Activated T-cell treated with anti-CD3 and anti-CD28 coated beads for 24 hours (primary cell): ENCODE measurements at places on chromosomes 12 and 14.

- no peak for DNase-seq
Observed at GRCh38 chr12:127984386-127985055, 282.4 kb upstream of the TMEM132C start.

DNA sequence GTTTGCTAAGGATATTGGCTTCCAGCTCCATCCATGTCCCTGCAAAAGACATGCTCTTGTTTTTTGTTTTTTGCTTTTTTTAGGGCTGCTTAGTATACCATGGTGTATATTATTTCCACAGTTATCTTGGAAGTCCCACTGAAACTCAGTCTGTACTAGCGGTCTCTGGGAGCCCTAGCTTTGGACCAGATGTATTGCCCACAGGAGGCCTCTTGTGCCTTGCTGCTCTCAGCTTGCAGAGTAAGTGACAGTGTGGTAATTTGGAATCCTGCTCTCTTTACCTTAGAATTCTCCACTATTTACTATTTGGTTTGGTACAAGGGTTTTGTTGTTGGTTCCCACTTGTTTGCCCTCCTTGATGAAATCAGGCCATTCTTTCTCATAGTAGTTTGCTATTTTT, 1022.9 kb downstream of the LRFN5 start:
- DNase-seq, result no peak

GRCh38 chr12:25412735-25413134, 140.3 kb downstream of the LMNTD1 start:
- no peak for DNase-seq

DNA sequence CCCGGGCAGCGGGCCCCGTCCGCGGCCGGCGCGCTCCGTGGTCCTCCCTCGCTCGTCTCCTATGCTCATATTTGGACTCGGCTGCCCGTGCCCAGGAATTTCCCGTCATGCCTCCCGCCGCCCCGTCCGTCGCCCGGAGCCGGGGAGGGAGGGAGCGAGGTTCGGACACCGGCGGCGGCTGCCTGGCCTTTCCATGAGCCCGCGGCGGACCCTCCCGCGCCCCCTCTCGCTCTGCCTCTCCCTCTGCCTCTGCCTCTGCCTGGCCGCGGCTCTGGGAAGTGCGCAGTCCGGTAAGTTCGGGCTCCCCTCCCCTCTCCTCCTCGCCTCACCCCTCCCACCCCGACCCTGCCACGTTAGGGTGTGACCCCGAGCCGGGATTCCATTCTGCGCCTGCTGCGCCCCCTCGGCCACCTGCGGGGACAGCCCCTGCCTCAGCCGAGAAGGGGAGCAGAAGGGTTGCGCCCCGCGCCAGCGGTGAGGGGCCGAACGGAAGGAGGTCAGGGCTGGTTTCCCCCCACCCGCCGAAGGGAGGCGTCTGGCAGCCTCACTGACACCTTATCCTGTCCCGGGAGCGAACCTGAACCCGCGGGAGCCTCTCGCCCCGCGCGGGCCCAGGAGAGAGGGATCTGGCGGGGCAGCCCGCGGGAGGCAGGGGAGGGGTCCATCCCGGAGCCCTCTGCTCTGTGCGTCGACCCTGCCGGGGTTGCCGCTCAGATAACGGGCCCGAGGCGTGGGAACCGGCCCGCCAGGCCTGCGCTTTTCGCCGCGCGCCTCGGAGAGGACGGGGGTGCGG, at the start of gene MSRB3:
Gene MSRB3, plus strand, starts transcription at position 108 of the 793 bp plus-strand sequence. CDS start 29,897 bp downstream, outside the sequence.
- DNase-seq, result no peak

DNA sequence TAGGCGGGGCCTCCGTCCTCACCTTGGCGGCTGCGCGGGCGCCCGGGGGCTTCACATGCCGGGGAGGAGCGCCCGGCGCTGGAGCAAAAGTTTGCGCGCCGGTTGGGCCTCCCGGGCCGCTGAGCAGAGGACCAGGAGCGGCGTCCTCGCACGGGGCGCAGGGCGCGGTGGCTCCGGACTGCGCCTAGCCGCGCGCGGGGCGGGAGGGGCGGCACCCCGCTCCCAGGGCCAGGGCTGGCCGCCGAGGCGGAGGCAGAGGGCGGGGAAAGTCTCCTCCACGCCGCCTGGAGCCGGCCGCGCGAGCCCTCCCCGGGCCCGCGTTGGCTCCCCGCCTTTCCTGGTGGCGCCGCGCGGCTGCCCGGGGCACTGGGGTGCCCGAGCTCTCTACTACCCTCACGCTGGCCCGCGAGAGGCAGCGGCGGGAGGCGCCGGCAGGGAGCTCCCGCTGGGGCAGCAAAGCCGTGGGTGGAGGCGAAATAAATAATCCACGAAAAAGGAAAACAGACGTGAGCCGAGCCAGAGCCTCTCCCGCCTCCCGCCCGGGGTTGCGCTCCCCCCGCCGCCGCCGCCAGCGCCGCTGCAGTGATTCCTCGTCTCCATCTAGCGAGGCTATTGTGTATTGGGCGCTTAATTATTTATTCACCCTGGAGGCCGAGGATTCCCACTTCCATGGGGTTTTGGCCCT, 400 bp upstream of the PRIMA1 start:
- no peak for DNase-seq

DNA sequence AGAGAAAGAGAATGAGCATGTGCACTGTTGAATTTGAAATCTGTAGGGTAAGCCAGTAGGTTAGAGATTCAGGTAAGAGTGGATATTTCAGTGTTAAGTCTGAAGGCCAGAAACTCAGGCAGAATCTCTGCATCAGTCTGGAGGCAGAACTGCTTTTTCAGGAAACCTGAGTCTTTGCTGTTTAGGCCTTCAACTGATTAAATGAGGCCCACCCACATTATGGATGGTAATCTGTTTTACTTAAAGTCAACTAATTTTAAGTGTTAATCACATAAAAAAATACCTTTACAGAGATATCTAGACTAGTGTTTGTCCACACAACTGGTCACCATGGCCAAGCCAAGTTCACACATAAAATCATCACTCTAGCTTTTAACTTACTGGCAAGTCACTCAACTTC, 205.0 kb upstream of the DDHD1 start:
- no peak for DNase-seq

GRCh38 chr14:54866588-54866987, 36.0 kb downstream of the GCH1 start:
- DNase-seq, result no peak

DNA sequence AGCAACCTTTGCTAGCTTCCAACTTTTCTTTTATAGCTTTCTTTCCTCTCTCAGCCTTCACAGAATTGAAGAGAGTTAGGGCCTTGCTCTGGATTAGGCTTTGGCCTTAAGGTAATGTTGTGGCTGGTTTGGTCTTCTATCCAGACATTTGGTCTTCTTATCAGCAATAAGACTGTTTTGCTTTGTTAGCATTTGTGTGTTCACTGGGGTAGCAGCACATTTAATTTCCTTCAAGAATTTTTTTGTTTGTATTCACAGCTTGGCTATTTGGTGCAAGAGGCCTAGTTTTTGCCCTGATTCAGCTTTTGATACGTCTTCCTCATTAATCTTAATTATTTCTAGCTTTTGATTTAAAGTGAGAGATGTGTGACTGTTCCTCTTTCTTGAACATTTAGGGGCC, 130.8 kb downstream of the RAD51B start:
- no peak for DNase-seq

DNA sequence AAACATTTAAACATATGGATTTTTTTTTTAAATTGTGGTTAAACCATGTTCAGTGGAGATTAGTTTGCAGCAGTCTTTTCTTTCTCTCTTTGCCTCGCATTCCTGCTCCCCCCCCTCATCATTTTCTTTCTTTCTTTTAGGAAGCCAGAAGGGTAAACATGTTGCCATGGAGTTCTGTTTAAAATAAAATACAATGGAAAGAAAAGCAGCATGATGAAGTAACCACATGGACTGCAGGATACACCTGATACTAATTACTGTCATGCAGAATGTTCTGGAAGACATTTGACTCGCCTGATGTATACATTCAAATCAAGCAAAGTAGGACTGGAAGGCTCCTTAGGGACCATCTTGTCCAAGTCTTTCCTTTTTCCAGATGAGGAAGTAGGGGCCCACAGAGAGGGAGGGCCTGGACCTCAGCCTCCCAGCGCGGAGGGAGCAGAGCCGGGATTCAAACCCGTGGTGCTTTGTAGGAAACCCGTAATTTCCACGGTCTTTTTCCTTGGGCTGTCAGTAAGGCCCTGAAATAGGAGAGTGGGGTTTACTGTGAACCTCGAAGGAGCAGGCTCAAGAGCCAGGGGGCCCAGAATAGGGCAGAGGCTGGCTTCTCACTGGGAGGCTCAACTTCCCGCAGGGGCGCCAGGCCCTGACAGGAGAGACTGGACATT, 2.4 kb upstream of the MEG3 start:
- DNase-seq, result no peak

DNA sequence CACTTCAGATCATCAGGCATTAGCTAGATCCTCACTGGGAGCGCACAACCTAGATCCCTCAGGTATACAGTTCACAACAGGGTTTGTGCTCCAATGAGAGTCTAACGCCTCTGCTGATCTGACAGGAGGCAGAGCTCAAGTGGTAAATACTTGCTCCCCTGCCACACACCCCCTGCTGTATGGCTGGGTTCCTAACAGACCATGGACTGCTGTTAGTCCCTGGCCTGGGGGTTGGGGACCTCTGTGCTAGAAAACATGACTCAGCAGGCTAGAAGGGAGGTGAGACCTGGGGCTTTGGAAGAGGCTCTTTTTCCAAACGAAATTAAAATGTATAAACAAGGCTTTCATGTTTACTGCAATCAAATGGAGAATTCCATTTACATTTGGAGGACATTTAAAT, 691.1 kb downstream of the FLRT2 start:
- no peak for DNase-seq

GRCh38 chr12:14890701-14891100, 5.0 kb upstream of the MGP start:
- no peak for DNase-seq

DNA sequence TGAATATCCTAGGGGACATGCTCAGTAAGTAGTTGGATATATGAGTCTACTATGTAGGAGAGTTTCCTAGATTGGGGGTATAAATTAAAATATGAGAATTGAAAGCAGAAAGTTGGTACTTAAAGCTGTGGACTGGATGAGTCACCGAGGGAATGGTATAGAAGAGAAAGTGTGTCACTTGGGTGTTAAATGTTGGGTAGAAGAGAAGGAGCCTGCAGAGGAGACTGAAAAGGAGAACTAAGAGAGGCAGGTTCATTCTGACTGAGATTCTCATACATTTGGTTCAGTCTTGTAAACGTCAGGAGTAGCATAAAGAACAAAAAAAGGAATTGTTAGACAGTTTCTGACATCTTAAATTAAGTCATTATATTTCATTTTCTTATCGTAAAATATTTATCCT, 19.9 kb downstream of the LRRC9 start:
- DNase-seq, result no peak

GRCh38 chr14:100592972-100593371, 5.8 kb upstream of the BEGAIN start:
- DNase-seq, result no peak

DNA sequence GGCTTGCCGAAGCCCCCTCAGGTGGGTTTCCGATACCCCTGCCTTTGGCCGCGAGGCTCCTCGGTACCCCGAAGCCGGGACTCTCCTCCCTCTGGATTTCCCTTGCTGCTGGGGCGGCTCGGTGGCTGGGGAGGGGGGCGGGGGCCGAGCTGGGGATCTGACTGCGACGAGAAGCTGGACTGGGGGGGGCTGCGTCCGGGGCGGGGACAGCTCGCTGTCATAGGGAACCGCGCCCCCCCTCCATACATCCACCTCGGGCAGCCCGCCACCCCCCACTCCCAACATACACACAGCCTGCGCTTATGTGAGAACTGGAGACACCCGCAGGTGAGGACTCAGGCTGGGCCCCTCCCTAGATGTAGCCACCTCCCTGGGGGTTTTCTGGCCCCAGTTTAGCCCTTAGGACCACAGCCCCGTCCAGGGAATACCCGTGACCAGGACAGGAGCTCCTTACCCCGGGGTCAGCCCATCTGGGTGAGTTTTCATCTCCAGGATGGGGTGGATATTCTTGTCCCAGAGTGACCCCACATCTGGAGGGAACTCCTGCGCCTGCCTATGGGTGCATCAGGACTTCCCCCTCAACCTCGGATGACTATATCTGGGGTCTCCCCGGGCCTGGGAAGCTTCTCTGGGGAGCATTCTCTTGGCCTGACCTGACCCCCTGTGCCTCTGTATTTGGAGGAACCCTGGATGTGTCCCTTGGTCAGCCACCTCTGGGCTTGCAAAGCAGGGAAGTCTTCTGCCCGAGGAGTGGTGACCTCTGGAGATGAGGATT, 687 bp downstream of the ASIC1 start:
- DNase-seq, result no peak

DNA sequence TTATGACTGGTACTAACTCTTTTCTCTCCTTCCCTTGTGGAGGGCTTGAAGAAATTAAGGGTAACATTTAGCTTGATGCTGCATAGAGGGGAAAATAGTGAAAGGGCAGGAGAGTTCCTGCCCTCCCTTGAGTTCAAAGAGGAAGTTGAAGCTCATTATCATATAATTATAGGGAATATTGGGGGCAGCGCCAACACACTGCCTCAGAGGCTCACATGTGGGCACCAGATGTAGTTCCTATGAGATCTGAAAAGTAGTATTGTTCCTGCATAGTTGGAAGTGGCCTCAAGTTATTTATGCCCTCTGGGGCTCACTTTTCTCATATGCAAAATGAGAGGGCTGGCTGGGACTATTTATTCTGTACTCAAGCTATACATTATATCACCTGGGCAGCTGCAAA, 33.0 kb upstream of the FGF23 start:
- no peak for DNase-seq

GRCh38 chr12:22683131-22683530, 58.2 kb downstream of the ETNK1 start:
- no peak for DNase-seq

DNA sequence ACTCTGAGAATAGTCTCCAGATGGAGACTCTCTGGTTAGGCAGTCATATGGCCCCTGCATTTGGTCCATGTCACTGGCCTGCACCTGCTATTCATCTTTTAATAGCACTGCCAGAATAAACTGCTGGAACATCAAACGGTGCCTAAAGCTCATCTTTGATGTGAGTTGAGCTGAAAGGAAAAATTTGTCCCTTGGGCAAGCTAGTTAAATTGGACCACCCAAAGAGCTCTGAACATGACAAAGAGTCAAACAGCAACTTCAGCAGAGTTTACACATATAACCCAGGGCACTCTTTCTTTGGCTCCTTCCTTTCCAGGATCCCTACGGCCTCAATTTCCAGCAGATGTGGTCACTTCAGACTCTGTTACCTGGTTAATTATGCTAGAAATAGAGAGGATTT, 269.9 kb downstream of the RPL10L start:
- no peak for DNase-seq

DNA sequence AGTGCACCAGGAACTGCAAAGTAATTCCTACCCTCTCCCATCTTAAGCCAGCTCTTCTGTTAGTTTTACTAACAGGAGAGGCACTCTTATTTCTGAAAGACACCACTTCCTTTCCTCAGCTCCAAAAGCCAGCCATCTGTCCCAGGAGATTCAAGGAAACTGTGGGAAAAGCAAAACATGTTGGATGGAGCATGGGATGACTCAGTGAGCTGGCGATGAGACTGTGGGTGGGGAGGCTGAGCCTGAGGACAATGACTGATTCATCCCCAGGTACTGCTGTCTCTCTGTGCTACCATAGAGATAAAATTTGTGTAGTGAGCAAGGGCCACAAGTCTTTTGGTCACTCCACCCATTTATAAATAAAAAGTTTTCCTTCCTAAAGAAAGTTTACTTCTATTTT, 141.4 kb downstream of the MYRFL start:
- no peak for DNase-seq

- no peak for DNase-seq
Observed at GRCh38 chr12:14554281-14555007, 13.2 kb downstream of the PLBD1 start.
